NCI-H2227 treated with DMSO at 0.1 percent for 48 hours (cell line): ENCODE measurements at places on chromosomes 2 and 18.

- no peak for DNase-seq
These were observed 2.8 kb upstream of the TCF7L1 start for GRCh38 chr2:85130407-85130806.

- no peak for DNase-seq
These were observed 48.6 kb downstream of the DDX1 start for GRCh38 chr2:15640261-15640711.

DNA sequence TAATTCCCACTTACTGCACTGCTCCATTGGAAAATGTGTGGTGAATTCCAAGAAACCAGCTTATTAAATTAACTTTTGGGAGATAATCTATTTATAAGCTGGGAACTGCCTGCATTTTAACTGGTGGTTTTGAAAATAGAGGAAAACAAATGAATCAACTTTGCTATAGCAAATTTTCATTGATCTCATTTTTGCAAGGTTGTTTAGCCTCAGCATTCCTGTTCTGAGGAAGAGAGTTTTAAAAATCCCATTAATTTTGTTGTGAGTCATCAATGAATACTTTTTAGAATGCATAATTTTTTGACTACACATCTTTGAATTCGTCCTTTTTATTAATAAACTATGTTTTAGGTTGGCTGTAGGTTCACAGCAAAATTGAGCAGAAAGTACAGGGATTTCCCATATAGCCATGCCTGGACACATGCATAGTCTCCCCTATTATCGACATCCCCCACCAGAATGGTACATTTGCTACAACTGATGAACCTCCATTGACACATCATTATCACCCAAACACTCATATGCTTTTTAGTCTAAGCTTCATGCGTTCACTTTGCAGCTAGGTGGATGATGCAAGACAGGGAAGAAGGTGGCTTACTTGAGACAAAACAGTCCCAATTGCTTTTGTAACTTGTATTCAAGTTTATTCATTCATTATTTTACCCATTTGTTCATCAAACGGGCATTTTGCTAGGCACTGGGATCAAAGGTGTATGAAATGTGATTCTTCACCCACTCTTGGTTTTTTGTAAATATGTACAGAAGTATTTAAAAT, 106.9 kb downstream of the ZNF521 start:
- DNase-seq: no peak

DNA sequence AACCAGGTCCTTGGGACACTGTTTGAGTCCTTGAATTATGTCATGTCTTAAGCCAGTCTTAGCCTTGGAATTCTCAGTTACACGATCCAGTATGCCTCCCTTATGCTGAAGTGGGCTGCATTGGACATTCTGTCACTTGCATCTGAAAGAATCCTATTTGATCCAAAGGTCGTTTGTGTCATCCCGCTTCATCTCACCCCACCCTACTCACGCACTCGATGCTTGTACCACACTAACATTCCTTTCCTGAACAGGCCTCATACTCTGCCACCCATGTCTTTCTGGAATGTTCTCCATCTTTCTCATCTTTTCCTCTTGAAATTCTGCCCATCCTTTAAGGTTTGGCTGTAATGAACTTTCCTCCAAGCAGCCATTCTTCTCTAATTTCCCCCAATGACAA, 27.9 kb upstream of the ZFP36L2 start:
- DNase-seq: no peak

DNA sequence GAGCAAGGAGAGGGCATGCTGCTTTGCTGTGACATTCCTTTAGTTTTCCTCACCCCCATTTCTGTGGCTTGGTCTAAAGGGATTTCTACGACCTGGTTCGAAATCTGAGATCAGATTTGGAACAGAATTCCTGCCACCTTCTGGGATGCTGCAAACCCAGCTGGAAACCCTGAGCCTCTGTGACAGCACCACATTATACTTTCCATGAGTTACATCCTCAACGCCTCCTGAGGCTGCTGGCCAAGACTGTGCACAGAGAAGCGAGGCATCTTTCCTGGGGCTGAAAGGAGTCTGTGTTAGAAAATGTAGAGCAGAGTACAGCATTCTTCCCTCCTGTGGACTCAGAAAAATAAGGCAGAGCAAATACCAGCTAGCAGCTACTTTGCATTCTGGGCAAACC, 138.1 kb upstream of the CHAC2 start:
- no peak for DNase-seq

DNA sequence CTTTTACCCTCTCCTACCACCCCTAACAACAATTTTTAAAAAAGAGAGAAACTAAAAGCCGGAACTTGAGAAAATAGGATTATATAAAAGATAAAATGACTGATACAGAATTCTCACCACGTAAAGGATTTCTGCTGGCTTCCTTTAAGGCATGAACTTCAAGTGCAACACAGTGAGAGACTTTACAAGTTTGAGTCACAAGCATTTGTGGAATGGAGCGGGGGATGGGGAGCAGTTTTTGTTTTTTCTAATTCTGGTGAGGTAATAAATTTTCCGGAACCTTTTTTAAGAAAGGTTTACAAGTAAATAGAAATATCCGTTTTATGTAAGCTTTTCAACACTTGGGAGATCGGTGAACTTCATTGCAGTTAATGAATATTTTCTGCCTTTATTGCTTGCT, 1.8 kb upstream of the CDH2 start:
- no peak for DNase-seq

- DNase-seq: no peak
These were observed 141.6 kb upstream of the TTC39C start for GRCh38 chr18:23872701-23873550.

GRCh38 chr2:5701266-5701665, 9.1 kb downstream of the SOX11 start:
- no peak for DNase-seq

GRCh38 chr2:197208841-197209240, 101.7 kb downstream of the ANKRD44 start:
- no peak for DNase-seq

GRCh38 chr2:149616681-149617456, 29.3 kb upstream of the MMADHC start:
- DNase-seq: no peak

GRCh38 chr2:148917431-148917830, 42.4 kb downstream of the KIF5C start:
- no peak for DNase-seq

- DNase-seq: no peak
These were observed 29.2 kb downstream of the MYO7B start for GRCh38 chr2:127564429-127565260.

DNA sequence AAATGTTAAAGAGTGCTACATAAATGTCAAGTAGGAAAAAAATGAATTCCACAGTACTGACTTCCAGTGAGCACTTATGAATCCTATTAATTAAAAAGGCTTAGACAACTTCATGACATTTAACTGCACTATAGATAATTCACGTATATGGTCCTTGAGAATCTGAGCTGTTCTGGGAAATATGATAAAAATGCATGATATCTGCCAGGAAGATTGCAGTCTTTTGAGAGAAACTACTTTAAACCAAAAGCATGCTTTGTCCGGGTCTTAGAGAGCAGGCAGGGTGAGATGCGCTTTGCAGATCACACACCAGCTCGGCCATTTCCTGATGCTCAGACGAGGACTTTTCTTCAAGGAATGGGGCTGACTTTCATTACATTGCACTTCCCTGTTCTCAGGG, 42.6 kb downstream of the CMPK2 start:
- DNase-seq: no peak

- DNase-seq: no peak
These were observed 300.7 kb downstream of the SP3 start for GRCh38 chr2:173664513-173664910.

- no peak for DNase-seq
These were observed 335.7 kb downstream of the GRB14 start for GRCh38 chr2:164285576-164285975.

GRCh38 chr2:5729416-5729815, 37.2 kb downstream of the SOX11 start:
- no peak for DNase-seq

- no peak for DNase-seq
These were observed 1.6 kb downstream of the EHD3 start for GRCh38 chr2:31235504-31235902.

DNA sequence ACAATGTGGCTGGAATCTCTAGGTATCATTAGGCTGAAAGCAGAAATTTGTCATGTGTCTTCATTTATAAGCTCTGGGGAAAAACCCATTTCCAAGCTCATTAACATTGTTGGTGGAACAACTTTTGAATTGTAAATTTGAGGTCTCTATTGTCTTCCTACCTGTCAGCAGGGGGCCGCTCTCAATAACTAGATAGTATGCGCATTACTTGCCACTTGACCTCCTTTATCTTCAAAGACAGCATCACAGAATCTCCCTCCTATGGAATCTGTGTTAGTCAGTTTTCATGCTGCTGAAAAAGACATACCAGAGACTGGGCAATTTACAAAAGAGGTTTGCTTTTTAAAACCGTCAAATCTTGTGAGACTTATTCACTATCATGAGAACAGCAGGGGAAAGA, 223.1 kb downstream of the CALCRL start:
- DNase-seq: no peak

DNA sequence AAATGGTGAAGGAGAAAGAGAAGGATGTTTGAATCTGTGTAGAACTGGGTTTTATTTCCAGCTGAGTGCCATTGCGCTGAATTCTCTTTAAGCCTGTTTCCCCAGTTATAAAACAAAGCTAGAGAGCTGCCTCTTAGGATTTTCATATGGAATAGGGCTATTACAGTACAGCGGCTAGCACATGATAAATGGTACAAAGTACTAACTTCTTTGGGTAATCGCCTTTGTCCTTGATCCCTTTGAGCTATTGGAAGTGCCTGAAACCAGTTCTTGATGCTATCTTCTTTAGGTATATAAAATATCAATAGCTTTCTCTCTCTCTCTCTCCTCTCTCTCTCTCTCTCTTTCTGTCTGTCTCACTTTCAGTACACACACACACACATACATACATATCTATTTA, 71.3 kb downstream of the SOX11 start:
- DNase-seq: no peak

GRCh38 chr2:19881908-19882265, 19.9 kb downstream of the TTC32 start:
- no peak for DNase-seq

DNA sequence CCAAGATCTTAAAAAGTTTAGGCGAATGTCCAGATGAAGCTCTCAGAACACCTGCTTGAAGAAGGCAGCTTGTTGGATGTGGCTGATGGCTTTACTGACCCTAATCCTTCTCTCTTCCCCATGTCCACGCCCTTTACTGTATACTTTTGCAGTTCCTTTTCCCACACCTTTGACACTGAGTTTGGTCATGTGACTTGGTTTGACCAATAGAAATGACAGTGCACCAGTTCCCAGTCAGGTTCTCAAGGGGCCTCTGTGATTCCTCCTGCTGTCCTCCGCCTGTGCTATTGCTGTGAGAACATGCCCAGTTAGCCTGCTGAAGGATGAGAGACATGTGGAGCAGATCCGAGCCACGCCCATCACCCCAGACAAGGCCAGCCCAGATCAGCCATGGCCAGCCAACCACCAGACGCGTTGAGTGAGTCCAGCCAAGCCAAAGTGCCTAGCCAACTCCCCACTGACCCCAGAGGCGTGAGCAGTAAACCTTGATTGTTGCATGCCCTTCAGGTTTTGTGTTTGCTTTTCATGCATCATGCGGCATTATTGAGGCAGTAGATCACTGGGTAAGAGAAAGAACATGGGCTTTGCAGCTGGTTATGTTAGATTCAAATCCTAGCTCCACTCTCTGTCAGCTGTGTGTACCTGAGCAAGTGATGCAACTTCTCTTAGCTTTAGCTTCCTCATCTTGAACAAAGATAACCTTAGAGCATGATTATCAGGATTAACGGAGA, 258.0 kb upstream of the SIX2 start:
- DNase-seq: no peak

GRCh38 chr18:32760391-32760790, 12.4 kb downstream of the KLHL14 start:
- DNase-seq: no peak

DNA sequence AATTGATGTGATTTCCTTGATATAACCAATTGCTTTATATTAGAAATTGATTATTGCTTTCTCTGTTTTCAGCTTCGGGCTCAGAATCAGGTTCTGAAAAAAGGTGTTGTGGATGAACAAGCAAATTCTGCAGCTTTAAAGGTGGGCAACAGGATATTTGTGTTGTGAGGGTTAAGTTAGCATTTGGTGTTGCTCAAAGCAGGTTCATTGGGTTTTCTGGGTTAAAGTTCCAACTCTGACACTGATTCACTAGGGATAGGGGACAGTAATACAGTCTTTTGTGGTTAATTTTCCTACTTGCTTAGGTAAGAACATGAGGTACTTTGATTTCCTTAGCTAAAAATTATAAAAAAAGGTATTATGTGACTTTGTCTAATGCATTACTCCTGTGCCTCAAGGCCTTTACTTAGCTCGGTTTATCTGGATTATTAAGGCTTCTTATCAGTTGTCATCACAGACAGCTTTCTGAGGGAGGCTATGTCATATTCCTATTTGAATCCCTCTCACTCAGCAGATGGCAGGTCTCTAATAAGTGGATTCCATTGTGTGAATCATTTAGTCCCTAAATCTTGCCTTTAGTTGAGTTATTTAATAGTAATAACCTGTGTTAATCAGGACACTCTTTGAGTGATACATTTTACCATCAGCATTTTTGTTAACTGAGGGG, 78.9 kb upstream of the STON1 start:
- no peak for DNase-seq

DNA sequence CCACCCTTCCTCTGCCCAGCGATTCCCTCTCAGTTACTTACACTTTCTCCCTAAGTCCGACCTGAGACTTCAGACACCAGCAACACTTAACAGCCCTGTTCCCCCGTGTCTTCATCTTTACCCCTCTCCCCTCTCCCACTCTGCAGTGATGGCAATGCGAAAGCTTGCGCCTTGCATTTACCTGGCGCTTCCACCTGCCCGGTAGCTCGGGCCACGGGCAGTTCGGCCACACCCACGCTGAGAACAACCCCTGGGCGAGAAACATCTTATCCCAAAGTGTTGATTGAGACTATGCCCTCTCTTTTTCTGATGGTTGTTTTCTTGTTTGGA, 558 bp downstream of the DNAJC10 start:
- DNase-seq: no peak

DNA sequence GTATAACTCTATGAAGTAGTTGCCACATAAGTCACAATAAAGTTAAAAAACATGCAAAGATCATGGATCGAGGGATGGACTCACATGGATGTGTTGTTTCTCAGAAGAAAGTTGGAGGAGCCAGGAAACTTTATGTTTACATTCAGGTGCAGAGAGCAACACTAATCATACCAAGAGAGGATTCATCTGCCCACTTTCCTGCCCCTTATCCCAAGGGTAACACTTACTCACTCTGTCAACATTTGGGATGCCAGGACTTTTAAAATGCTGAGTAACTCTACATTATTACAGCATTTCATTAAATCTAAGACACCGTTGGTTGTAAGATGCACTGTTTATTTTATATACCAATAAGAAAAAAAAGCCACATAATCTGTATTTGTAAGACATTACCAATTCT, 170.4 kb downstream of the KCNE4 start:
- no peak for DNase-seq
